ENCODE measurements at places on chromosomes 6 and 20.

- DNase-seq: no peak
These were observed 3.3 kb upstream of the OXT start for GRCh38 chr20:3068075-3068474.

DNA sequence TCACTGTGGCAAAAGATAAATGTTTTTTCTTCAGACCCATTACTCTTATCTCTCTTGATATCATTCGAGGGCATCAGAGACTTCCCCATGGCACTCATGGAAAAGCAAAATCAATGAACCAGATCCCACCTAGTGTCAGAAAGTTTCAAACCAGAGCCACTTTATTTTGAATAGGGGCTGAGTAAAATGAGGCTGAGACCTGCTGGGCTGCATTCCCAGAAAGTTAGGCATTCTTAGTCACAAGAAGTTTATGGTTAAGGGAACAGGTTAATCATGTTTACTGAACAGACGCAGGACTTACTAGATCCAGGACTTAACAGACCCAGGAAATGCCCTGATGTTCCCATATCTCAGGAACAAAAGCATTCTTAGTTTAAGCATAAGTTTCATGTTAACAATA lies 369.9 kb downstream of the BTBD3 start:
- no peak for DNase-seq

- no peak for DNase-seq
These were observed 12.0 kb downstream of the GCLC start for GRCh38 chr6:53532942-53533341.

DNA sequence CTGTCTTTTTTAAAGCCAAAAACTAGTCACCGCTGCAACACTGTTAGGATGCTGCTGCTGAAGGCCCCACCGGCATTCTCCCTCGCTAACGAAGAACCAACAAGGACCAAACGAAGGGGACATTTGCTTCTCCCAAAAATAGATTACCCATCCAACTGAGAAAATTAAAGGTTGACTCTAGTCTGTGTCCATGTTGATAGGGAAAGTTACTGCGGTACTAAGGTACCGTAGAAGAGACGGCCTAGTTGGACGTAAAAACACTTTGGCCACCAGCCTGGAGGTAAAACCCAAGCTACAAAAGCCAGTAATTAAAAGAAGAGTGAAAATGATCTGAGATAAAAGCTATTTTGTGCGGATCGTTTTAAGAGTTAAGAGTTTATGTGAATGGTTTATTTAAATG lies 11.8 kb upstream of the FOXF2 start:
- no peak for DNase-seq

DNA sequence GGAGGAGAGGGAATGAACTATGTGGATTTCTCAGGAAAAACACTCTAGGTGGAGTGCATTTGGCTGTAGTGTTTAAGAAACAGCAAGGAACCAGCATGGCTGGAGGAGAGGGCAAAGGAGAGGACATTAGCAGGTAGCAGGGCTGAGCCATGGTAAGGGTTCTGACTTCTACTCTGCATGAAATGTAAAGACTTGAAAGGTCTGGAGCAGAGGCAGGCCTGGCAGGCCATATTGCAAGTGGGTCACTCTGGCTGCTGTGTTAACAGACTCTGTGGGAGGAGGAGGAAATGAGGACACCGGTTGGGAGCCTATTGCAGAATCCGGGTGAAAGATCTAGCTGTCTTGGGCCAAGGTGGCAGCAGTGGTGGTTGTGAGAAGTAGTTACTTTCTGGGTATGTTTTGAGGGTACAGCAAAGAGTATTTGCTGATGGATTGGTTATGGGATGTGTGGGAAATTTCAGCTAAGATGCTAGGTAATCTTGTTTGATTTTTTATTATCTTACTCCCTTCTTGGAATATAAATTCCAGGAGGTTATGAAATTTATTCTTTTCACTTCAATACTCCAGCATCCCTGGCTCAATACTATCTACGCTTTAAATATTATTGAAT lies 115.9 kb upstream of the BCLAF1 start:
- no peak for DNase-seq

DNA sequence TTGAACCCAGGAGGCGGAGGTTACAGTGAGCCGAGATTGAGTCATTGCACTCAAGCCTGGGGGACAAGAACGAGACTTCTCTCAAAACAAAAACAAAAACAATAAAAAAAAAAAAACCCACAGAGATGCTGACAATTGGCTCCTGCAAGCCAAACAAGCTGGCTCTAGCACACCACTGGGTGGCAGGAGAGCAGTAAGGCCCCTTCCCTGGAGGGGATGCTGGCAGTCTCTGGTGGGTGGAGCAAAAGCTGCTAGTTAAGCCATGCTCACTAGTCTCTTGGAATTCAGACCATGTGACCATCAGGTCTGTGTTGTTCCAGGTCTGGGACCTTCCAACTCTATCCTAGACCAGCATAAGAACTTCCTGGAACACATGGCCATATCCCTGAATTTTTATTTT lies 18.9 kb upstream of the DSN1 start:
- no peak for DNase-seq

DNA sequence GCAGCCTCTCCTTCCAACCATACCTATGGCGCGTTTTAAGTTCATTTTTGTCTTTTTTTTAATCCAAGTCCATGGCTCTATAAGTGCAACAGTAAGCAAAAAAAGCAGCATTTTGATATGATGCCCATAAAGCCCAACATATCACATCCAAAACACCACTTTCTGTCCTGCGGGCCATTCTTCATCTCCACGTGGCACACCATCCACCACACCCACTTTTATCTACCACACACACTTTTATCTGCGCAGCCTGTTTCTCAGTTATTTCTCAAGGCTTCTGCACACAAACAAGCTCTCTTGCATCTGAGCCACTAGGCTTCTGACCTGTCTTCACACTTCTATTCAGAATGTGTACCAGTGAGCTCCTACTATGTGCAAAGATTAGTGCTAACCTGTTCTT lies 5.3 kb downstream of the GCLC start:
- no peak for DNase-seq

- DNase-seq: no peak
These were observed 3.1 kb upstream of the ATXN1 start for GRCh38 chr6:16764188-16764950.

DNA sequence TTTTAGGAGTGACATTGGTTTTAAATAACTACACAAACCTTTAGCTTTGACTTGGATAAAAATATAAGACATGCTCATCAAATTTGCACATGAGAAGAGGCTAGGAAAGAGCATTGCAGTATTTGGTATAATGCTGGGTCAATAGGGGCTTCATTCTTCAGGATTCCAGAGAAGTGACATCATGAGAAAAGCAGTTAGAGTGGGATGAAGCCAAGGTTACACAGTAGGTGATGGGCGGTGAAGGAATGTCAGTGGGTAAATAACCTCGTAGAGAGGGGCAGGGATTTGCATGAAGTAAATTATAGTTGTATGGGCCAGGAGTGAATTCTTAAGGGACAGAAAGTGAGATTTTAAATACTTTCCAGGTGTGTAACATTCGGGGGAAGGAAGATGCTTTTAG lies 216.2 kb downstream of the RFPL4B start:
- no peak for DNase-seq

DNA sequence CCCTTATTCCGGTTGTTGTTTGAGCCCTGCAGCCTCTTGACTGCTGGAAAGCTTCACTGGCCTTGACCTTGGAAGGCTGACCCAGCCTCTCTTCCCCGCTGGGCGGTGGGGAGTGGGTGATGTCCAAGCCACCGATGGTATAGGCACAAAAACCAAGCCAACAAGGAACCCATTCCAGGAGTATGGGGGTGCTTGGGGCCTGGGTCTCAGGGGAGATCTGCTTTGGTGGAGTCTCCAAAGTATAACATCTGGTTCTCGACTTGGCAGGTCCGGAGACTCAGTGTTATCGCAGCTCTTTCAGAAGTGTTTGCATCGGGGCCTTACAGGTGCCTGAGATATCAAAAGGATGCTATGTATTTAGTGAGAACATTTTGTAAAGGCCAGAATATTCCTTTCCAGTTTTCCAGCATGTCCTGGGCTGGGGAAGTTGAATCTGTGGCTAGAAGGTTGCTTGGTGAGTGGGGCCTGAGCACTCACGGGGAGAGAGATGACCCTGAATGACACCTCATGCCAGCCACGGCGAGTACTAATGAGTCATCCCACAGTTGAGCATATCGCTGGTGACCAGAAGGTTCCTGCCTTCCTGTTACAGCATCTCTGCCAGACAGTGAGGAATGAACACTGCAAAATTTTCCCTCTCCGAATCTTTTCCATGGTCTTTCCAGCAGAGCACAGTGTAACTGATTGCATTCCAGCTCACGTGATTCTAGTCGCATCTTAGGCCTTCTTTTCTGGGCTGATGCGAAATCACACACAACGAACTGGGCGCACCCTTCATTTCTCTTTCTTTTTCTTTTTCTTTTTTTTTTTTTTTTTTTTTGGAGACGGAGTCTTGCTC lies 133.9 kb downstream of the ZDHHC14 start:
- DNase-seq: no peak

- DNase-seq: no peak
These were observed 210.1 kb upstream of the HDDC2 start for GRCh38 chr6:125511809-125512396.

DNA sequence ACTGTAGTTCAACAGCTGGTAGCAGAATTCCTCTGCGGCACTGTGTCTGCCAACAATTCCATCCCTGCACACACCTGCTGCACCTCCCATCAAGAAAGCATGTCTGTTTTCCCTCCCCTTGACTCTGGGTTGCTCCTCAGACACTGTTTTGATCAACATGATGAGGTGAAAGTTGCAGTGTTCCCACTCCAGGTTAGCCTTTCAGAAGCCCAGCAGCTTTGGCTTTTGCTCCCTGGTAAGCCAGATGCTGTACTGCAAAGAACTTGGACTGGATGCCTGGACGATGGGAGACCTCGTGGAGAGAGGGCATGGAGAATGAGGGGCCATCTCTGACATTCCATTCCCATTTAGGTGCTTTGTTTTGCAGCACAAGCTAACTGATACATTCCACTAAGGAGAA lies 79.1 kb upstream of the MAFB start:
- no peak for DNase-seq

- DNase-seq: no peak
These were observed 248.7 kb upstream of the ECI2 start for GRCh38 chr6:4383910-4384638.

DNA sequence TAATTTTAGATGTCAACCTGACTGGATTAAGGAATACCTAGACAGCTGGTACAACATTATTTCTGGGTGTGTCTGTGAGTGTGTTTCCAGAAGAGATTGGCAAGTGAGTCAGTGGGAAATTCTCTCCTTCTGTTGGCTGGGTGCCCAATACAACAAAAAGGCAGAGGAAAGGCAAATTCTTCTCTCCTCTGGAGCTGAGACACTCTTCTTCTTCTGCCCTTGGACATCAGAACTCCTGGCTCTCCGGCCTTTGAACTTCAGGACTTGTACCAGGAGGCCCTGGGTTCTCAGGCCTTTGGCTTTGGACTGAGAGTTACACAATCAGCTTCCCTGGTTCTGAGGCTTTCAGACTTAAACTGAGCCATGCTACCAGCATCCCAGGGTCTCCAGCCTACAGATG lies 7.8 kb upstream of the BTN3A1 start:
- DNase-seq: no peak

DNA sequence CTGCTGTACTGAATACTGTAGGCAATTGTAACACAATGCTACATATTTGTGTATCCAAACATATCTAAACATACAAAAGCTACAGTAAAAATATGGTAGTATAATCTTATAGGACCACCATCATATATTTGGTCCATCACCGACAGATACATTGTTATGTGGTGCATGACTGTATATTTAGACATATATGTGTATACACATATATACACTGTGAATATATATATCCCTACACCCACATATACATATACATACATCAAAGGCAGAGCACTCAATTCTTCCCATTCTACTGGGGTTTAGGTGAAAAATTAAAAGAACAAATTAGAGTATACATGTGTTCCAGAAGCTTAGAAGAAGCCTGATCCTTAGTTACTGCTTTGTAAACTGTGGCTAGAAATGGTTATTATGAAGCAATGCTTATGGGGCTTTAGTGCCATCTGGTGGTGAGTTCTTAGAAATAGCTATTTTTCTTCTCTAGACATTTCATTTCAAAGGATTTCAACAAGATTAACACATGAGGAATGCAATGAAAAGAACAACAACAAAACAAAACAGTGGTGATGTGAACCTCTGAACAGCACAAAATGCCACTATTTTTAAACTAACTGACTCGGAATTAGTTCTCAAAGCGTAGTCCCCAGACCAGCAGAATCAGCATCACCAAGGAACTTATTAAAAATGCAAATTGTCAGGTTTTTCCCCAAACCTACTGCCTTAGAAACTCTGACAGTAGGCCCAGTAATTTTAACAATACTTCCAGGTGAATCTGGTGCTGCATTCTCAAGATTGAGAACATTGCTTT lies 38.0 kb downstream of the PKHD1 start:
- no peak for DNase-seq
